ENCODE measurements at places on chromosomes 5 and 9. TPM values are rescaled to one million over a fixed set of nuclear protein-coding genes. Genes with fewer than 3 reads are reported as not detected.

GRCh38 chr5:16577677-16578076, 39.1 kb downstream of the RETREG1 start:
- DNase-seq: no peak

The TMC1 gene
- total RNA-seq: not detected

GRCh38 chr5:128083033-128083810, at the start of gene SLC12A2:
SLC12A2 (plus strand) TSS chr5:128083766; CDS start chr5:128083955, 189 bp downstream.
- peak; percentile 98 for DNase-seq

The PTPRD gene
- total RNA-seq: 3.3 TPM

DNA sequence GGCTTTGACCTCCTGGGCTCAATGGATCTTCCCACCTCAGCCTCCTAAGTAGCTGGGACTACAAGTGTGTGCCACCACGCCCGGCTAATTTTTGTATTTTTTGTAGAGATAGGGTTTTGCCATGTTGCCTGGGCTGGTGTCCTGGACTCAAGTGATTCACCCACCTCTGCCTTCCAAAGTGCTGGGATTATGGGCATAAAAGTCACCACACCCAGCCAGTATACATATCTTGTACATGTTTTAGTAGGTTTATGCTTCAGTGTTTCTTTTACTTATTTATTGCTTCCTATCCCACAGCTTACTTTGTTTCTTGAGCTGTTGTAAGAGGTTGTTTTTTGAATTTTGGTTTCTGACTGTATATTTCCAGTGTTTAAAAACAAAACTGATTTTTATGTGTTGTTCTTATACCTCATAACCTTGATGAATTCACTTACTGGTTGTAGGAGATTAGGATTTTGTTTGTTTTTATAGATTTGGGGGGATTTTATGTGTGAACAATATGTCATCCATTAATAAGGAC, 12.9 kb downstream of the FBXW5 start:
- no peak for DNase-seq

- DNase-seq: peak; percentile 25
Observed at GRCh38 chr5:1808439-1808838, 7.2 kb downstream of the NDUFS6 start.

Data from fibroblast of lung (primary cell).